Activated naive CD4-positive, alpha-beta T cell treated with anti-CD3 and anti-CD28 coated beads for 36 hours (primary cell): ENCODE measurements at places on chromosomes 3 and 15. TPM values are rescaled to one million over a fixed set of nuclear protein-coding genes. Genes with fewer than 3 reads are reported as not detected.
A peak's percentile ranks its signal among the peaks of the same experiment; 100 is the strongest.

Gene LSAMP
- not detected for total RNA-seq

Gene ADAMTS7
- 0.10 TPM for total RNA-seq

Gene ST3GAL6
- total RNA-seq, result not detected

Gene ATP2B2
- total RNA-seq, result not detected

Gene BUB1B
- 106 TPM for total RNA-seq

DNA sequence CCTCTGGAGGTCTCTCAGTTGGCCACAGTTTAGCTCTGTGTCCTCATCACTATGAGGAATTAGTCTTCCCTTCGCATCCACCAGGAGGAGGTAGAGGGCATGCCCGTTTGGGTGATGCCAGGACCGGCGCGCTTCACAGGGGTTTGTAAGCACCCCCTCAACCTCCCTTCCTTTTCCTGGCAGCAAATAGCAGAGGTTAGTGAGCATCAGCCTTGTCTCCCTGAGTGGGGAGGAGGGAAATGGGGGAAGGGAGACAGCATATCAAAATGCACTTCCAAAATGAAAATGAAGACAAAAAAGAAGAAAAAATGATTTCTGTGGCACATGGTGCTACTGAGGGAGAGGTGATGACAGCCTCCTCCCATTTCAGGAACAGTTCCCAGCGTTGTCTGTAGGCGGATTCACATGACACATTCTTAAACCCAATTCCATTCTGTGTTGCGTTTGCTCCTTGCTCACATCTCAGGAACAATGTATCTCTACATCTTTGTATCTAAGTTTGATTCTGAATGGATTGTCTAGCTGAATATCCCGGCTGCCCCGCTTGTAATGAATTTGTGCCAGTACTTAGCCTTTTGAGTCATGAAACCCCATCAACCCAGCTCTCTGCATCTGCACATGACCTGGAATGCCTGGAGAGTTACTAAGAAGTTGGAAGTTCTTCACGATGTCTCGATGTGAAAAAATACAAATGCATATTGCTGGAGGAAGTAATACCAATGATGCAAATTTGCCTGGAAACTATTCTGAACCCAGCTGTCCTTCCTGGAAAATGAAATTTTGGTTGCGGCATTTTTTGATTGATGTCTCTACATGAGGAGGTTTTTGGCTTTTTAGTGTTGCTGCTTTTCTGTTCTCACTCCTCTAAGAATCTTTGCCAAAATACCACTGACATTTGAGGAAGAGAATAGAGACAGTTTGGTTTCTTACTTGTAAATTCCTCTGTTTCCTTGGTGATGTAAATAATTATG lies 45.2 kb downstream of the TYRO3 start:
- DNase-seq, result peak; percentile 72

DNA sequence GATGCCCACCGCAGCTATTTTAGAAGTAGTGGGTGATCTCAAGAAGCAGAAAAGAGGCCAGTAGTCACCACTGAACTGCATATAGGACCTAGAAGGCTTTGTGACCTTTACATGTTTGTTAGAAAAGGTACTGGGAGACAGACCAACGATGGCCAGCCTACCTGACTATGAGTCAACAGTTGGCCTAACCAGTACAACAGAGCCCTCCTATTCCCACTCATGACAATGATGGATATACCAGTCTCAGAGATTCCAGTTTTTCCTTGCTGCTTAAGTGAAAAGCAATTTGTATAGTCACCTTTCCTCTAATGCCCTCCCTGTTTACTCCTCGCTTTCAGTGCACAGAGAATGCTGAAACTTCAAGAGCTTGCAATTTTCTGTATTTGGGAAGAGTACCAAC lies 86.6 kb upstream of the PPIB start:
- no peak for DNase-seq

- DNase-seq, result no peak
These were observed 22.1 kb downstream of the CDIN1 start for GRCh38 chr15:36601497-36601932.

GRCh38 chr3:140391061-140391460 lies 286.8 kb upstream of the TRIM42 start:
- no peak for DNase-seq

DNA sequence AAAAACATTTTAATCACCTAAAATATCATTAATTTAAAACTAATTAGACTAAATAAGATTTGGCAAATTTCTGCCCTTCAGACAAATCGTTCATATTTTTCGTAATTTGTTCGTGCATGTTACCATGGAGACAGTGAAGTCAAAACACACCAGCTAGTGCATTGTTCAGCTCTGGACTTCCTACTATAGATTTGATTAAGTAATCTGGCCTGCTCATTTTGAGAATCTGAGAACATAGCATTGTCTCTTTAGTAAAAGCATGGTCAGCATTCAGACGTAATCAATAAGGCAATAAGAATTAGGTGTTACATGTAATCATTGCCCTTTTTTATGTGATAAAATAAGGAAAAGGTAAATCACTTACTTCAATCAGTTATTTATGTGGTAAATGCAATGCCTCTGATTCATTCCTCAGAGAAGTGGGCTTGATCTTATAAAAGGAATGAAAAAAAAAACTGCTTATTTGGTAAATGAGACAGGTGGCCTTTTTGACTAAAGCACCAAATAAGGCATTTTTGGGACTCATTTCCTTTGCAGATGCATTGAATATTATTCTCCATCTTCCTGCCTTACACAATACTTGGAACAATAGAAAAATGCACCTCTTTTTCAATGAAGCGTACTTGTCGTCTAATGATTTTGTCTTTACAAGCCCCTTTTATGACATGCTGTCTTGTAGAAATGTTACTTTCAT lies 84.5 kb upstream of the FNDC3B start:
- DNase-seq, result no peak

DNA sequence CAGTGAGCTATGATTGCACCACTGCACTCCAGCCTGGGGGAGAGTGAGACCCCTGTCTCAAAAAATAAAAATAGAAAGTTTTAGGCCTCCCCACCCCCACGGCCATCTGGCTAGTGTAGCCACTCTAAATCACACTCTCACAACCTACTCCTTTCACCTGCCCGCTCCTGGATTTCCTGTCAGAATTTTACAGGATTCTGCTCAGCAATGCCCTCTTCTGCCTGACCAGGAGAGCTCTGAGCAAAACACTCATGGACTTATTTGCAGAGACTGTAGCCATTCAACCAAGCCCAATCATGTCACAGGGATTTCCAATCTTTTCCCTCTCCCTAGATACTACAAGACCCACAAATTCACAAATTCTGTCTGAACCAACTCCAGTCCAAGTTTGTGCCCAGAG lies 242.6 kb upstream of the TPRG1 start:
- no peak for DNase-seq

- DNase-seq, result no peak
These were observed 108.3 kb downstream of the IQSEC1 start for GRCh38 chr3:12964711-12965612.

GRCh38 chr3:79297245-79297960 lies 470.4 kb downstream of the ROBO1 start:
- no peak for DNase-seq

DNA sequence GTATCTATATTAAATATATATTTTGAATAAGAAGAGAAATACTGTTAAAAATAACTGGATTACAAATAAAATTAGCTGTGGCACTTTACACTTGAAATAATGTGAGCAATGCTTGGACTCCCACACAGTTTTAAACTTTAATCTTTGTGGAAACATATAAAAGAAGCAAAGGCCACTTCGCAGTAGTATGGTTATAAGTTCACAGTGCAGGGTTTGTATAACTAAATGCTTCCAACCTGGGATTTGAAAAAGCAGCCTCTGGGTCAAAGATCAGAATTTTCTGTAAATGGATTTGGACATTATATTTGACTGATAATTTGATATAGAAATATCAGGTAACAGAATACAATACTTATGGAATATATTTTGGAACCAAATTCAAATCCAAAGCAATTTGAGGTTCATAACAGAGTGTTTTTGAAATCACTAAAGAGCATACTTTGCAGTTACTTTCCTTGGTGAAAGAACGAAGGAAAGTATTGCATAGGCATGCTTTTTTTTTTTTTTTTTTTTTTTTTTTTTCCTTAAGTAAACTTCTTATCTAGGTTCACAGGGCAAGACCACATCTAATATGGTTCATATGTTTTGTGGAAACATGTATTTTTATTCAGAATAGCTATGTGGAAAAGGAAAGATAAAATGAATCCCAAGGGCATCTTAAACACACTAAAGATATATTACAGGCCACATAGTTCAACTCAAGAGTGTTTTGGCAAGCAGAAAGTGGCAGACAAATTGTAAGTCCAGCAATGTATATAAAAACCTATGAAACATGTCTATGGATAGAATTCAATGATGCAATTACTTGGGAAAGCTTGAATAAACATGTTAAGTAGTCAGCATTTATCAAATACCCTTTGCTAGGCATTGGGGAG lies 47.1 kb upstream of the SGO1 start:
- no peak for DNase-seq

DNA sequence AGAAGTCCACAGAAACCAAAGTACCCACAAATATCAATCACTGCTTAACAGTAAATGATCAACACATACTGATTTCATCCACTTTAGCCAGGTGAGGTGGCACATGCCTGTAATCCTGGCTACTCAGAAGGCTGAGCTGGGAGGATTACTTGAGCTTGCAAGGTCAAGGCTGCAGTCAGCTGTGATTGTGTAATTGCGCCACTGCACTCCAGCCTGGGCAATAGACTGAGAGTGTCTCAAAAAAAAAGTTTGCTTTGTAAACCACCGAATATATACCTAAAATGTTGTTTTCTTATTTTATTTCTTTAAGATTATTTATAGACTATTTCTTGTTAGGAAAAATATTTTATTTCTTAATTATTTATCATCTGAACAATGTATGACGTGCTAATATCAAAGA lies 8.7 kb upstream of the ATP13A4 start:
- DNase-seq, result no peak

DNA sequence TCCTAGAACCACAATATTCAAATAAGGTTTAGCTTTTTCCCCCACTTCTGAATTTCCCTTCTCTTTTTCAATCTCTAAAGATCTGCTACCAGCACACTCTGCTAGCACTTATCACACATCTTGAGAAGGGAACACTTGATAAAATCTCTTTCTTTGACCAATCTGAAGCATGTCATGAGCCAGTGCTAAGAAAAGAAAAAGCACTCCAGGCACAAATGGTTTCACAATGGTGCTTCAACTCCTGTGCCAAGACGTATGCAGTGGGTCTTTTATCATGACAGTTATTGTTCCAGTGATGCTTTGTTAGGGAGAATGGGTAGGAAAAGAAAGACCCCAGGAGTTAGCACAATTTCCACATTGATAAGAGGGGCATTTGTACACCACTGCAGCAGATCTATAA lies 248.4 kb downstream of the ZNF385D start:
- DNase-seq, result no peak

- DNase-seq, result no peak
These were observed 72.4 kb upstream of the FOXB1 start for GRCh38 chr15:59931646-59932261.

DNA sequence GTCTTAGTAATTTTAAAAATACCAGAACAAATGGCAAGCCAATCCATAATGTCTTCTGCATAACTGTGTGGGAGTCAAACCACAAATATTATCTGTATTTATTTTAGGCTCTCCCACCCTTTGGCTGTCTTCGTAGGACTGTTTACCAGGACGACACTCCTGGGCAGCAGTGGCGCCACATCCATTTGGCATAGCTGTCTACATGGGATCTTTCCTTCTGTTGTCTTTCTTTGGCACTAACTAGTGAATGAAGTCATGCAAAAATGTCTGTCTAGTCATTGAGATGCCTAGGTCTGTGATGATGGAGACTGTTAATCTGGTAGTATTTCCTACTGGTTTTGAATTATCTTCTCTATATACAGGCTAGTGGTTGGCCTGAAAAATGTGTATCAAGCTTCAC lies 54.0 kb upstream of the CHMP2B start:
- no peak for DNase-seq

DNA sequence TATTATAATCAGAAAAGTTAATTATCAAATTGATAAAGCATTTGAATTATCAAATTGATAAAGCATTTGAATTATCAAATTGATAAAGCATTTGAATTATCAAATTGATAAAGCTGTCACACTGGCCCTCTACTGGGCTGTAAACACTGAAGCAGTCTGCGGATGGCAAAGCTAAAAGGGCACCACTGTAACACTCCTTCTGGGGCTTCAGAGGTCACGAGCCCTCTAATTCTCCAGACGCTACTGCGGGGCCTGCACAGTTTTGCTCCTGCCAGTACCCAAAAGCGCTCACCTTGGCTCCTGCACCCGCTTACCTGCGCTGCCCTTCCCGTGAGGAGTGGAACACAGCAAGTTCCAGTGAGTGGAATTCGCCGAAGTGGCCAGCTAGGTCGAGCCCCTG lies 409.0 kb upstream of the KCNMB2 start:
- no peak for DNase-seq

DNA sequence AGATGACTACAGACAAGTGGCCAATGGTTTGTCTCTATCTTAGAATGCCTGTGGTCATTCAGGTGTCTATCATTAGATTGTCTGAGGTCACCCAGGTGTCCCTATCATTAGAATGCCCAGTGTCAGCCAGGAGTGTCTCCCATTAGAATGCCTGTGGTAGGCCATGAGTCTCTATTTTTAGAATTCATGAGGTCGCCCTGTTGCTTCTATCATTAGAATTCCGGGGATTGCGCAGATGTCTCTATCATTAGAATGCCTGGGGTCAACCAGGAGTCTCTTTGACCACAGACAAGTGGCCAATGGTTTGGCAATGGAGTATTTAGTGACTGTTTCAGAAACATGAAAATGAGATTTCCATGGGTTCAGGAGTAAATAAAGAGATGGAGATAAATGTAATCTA lies 7.6 kb downstream of the RTP2 start:
- DNase-seq, result no peak

GRCh38 chr3:46094506-46094905 lies 67.2 kb upstream of the XCR1 start:
- DNase-seq, result no peak

DNA sequence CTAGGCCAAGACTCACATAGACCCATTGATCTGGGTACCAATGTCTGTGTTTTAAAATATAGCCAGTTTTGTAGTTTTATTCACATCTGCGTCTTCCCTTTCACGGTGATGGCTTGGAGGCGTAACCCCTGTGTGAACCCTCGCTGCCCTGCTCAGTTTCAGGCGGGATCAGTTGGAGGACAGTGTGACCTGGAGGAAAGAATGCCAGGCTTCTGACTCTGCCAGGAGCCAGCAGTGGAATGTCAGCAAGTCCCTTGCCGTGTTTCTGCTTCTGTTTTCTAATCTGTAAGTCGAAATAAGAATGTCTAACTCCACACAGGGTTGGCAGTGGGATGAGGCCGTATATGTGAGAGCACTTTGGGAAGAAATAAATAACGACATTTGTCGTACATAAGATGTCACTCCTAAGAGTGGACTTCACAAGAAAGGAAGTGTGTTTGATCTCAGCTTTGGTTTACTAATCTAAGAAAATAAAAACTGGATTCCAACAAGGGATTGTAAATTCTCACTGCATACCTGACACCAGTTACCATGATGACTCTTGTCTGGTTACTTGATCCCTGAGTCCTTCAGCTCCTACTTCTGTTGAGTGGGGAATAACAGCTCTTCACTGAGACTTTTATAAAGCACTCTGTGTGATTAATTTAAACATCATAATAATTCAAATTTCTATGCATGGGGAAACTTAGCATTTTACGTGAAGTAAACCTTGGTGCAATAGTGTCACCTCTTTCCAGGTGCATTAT lies 6.3 kb upstream of the CA12 start:
- DNase-seq, result no peak

GRCh38 chr3:23819599-23820360 lies 14.0 kb downstream of the UBE2E1 start:
- DNase-seq, result no peak
